M059J (cell line): ENCODE measurements at places on chromosomes 16 and 17. TPM values are rescaled to one million over a fixed set of nuclear protein-coding genes. Genes with fewer than 3 reads are reported as not detected.
A peak's percentile ranks its signal among the peaks of the same experiment; 100 is the strongest.

GRCh38 chr17:38751144-38751807, 1.3 kb upstream of the PSMB3 start:
- peak; percentile 46 for DNase-seq

DNA sequence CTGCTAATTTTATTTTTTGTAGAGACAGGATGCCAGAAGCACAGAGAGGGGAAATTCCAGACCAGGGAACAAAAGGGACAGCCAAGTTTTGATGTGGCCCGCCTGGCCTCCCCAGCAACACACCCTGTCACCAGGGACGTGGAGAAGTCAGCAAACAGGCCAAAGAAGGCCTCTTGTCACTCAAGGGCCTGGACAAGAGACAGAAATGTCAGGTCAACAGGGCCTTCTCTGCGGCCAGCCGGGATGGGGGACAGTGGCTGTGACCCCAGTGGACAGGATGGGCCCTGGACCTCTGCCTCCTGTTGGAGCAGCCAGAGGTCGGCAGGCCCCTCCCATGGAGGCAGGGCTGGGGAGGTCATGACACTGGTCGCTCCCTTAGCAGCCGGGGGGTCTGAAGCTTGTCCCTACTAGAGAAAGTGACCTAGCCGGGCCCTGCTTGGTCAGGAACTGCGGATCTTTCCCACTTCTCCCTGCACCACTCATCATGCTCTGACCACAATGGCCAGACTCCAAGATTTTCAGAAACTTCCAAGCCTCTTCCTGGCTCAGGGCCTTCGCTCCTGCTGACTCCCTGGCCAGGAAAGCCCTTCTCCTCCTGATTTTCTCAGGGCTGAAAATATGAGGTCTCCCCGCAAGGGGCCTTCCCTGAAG, 9.2 kb upstream of the TVP23A start:
- DNase-seq = peak; percentile 92

- DNase-seq = no peak
Observed at GRCh38 chr17:68584581-68585303, 16.4 kb downstream of the FAM20A start.

CCL8 gene
- 0.17 and 0.69 TPM in 2 replicates for total RNA-seq

TMIGD1 gene
- total RNA-seq = not detected in 2 replicates

GLTPD2 gene
- not detected in 2 replicates for total RNA-seq

DNA sequence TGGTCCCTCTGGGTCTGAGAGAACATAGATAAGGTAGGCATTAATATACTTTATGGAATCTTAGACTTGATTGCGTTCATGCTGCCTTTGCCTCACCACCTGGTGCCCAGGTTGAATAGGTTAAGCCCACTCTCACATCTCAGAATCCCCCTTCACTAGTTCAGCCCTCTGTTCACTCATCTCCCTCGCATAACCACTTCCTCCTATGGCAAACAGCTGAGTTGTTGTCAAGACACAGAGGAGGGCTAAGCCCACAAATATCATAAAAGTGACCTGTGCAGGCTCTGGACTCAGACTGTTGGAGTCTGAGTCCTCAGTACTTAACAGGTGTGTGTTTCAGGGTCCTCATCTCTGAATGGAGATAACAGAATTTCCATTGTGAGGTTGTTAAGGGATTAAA, 55.7 kb downstream of the GOSR1 start:
- no peak for DNase-seq

LLGL2 gene
- 4.1 and 4.5 TPM in 2 replicates for total RNA-seq

DNA sequence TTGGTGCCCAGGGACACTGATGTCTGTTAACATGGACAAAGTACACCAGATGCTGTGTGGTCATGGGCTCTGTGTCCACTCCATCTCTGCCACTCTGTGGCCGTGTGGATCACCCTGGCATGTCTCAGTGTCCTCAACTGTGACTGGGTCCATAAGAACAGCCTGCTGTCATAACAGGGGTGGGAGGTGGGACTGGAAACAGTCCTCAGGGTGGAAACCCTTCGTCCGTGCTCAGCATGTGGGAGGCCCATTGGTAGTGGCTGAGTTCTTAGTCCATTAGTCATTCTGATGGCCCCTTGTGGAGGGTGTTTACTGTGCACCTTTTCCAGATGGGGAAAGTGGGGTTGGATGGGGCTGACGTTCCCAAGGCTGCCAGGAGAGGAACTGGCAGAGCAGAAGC, 12.8 kb downstream of the FLYWCH2 start:
- DNase-seq = peak; percentile 79

DNA sequence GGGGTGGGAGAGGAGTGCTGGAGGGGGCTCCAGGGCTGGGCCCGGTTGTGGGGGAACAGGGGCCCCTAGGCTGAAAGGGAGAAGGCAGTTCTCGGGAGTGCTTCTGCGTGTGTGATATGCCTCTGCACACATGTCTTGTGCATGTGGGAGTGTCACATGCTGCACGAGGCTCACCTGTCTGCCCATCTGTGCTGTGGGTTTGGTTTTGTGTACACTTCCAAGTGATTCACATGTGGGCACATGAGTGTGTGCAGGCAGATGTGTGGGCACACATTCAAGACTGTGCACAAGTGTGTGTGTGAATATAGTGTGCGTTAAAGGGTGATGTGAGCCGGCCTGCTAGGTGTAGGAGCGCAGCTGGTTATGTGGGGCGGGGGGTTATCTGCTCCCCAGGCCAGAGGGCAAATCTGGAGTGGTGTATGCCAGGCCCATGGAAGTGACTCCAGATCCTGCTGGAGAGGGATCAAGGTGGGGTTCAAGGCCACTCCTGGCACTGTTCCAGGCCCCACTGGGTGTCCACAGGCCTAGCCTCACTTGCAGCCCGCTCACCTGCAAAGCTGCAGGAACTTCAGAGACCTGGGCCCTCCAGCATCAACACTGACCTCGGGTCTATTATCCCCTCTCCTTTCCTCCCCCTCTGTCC, 3.8 kb upstream of the BAHCC1 start:
- no peak for DNase-seq

- peak; percentile 57 for DNase-seq
Observed at GRCh38 chr17:63445571-63445953, 544 bp downstream of the CYB561 start.

NPB gene
- 0.44 and 0.59 TPM in 2 replicates for total RNA-seq

DNA sequence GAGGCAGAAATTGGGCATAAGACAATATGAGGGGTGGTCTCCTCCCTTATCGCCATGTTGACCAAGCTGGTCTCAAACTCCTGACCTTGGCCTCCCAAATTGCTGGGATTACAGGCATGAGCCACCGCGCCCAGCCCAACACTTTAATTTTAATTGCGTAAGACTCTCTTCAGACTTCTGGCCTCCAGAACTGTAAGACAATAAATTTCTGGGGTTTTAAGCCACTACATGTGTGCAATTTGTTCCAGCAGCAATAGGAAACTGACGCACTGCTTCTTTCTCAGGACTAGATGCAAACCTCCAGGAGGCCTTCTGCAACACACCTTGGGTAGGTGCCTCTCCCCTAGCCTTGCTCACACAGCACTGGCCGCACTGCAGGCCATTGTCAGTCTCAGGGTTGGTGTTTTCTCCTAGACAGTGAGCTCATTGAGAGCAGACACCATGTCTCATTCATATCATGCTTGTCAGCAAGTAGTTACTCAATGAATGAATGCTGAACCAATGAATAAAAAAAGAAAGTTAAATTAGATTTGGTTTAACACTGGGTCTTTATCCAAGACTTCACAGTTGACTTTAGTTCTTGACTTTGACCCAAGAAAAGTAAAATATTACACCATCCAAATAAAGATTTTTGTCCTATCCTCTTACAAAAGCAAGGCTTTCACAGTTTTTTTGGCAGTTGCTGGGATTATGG, 5.5 kb upstream of the ACSF2 start:
- DNase-seq = no peak

RMI2 gene
- 42.6 and 46.9 TPM in 2 replicates for total RNA-seq

DNA sequence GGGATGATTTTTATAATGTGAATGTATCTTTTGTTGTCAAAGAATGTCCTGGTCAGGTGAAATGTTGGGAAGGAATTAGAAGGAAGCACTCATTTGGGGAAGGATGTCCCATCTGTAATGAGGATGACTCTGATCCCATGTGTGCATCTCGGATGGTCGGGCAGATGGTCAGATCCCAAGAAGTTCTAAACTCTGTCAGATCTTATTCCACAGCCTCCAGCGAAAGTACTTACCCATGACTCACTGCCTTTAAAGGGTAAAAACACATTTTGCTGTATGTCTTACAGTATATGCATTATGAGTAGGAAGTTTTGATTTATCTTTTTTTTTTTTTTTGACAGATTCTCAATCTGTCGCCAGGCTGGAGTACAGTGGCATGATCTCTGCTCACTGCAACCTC, 548 bp upstream of the KRTAP4-11 start:
- no peak for DNase-seq

- no peak for DNase-seq
Observed at GRCh38 chr17:31299624-31300023, 2.6 kb upstream of the OMG start.

DNA sequence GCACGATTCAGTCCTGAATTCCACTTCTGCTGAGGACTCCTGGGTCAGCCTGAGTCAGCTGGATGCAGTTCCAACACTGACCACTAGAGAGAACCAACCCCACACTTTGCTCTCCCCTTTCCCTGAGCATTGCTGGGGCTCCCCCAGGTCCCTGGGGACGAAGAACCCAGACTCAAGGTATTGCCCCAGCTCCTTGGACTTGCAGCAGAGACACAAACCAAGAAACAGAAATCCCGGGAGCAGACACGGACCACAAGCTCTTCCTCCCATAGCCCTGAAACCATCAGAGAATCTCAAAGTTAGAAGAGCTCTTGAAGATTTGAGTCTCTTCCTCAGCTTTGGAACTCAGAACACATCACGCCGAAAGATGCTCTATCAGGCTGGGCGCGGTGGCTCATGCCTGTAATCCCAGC, 678 bp upstream of the GH1 start:
- DNase-seq = peak; percentile 52

GRCh38 chr16:5066511-5066910, 755 bp upstream of the C16orf89 start:
- no peak for DNase-seq

MMP2 gene
- 108 and 198 TPM in 2 replicates for total RNA-seq

DNA sequence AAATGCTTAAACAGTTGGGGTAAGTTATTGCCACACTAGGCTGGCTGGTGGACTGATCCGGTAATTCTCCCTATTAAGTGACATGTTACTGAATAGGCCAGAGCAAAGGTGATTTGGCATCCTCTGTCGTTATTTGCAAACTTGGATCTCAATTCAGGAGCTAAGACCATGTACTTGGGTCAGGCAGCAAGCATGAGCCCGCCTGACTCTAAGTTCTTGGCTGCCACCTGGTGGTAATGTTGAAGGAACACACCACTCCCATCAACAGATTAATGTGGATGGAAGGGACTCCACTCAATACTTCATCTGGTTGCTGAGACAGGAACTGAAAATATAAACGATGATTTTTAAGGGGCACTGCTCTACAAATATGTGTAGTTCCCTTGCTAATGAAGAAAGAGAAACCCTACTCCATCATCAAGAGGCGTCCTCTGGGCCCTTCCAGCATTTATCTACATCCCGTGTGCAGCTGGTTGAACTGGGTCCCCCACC, 70.8 kb downstream of the EMP2 start:
- peak; percentile 80 for DNase-seq

DNA sequence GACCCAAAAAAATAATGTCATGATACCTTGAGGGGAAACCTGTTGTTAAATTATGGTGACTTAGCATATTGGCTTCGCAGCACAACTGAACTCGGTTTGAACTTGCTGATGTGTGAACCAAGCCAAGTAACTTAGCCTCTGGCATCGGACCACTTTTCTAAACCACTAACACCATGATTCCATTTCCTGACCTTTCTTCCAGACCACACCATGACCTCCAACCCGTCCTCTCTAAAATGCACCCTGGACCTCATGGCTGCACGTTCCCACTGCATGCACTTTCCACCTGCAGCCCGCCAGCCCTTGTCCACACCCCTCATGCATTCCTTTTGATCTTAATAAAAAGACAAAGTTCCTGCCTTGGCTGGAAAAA, 29.3 kb downstream of the DYNLRB2 start:
- DNase-seq = peak; percentile 96

GRCh38 chr16:80862160-80862705, 57.8 kb upstream of the CDYL2 start:
- peak; percentile 13 for DNase-seq

- DNase-seq = no peak
Observed at GRCh38 chr16:89290887-89291286, 73.4 kb downstream of the ZNF778 start.

ABCA8 gene
- not detected in 2 replicates for total RNA-seq

DNA sequence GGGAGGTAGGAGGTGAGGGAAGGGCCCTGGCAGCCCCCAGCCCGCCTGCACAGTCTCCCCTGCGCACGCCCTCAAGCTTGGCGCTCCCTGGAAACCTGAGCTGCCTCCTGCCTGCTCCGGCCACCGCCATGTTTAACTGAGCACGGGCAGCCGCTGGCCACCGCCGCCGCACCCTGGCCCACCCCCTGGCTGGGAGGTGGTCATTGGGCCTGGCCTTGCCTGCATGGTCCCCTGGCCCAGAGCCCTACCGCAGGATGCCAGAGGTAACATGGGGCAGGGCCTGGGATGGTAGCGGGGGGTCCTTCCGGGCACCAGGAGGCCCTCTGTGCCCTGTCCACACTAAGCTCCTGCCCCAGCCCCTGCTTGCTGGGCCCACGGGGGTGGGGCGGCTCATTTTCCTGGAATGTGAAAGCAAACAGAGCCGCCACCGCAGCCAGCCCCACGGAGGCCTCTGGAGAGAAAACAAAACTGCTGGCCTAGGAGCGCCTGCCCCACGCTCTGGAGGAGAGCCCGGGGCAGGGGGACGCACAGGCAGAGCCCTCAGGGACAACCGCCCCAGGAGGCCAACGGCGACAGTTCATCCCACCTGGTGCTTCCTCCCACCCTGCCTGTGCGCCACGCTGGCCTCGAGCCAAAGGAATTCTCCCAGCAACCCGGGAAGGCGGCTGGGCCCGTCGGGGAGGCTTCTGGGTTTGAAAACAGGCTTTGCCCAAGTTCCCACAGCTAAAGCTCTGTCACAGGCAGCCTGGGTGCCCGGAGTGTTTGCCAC, 8.9 kb downstream of the NHERF2 start:
- peak; percentile 95 for DNase-seq

GRCh38 chr17:61928101-61928436, 287 bp upstream of the INTS2 start:
- DNase-seq = no peak

ASIC2 gene
- total RNA-seq = not detected in 2 replicates

DNA sequence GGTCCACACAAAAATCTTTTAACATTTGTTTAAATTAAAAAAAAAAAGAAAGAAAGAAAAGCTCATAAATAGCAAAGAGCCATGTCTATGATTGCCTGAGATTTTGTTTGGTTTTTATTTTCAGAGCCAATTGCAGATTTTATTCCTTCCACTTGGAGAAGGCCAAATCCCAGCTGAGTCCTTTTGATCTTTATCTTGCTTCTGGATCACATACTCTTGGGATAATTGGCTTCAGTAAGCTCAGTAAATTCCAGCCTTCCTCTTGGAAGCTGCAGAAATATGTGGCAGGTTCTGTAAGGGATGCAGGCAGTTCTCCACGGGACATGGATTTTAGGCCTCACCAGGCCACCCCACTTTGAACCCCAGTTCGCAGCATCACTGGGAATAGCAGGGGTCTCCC, 63.3 kb upstream of the TMC5 start:
- DNase-seq = no peak

DNA sequence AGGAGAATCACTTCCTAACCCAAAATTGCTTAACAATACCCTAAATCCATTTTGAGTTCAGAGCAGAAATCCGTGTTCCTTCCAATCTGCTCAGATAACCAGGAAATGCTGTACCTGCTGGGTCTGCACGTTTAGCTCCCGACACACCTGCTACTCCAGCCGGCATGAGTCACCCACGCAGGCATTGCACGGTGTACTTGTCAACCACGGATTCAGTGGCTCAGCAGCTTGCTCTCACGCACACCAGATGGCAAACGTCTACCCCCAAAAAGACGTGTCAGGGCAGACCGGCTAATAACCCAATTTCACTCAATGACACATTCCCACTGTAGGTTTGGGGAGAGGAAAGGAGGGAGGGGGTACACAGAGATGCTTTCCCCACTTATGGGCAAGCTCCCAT, 468.1 kb downstream of the SOX9 start:
- DNase-seq = peak; percentile 88
